Daoy (cell line): ENCODE measurements at places on chromosomes 16 and 17. TPM values are rescaled to one million over a fixed set of nuclear protein-coding genes. Genes with fewer than 3 reads are reported as not detected.
A peak's percentile ranks its signal among the peaks of the same experiment; 100 is the strongest.

DNA sequence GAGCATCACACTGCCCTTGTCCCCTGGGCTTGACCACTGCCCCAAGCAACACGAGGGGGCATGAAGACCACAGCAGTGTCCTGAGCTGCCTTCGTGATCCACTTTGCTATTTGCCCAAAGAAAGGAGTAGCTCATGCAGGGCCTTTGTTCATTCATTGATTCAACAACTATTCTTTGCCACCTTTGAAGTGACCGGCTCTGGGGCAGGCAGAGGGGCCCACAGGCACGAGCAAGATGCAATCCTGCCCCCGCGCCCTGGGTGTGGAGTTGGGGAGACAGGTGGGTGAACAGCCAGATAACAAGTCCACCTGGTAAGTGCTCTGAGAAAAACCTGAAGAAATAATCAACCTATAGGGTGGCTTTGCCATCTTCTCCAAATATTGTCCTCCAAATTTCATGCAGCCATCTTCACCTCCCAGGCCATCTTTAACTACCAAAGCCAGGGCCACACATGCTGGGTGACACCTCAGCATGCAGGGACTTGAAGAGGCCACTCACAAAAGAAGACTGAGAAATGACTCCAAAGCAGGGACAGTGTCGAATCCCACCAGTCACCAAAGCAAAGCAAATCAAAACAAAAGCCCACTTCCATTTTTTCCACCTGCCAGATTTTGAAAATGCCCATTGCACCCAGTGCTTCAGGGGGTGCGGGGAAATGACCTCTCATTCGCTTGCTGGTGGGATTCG, 18.2 kb upstream of the RBFOX3 start:
- no peak for DNase-seq

GRCh38 chr16:80002261-80002660, 401.7 kb upstream of the MAF start:
- DNase-seq, result no peak

Gene CRISPLD2
- total RNA-seq, result 21.6 and 25.7 TPM in 2 replicates

Gene MYH2
- not detected in 2 replicates for total RNA-seq

- no peak for DNase-seq
Measured at GRCh38 chr17:47982645-47983390, 11.9 kb downstream of the CDK5RAP3 start.

GRCh38 chr16:62889097-62889496, 852.9 kb upstream of the CDH8 start:
- DNase-seq, result no peak

DNA sequence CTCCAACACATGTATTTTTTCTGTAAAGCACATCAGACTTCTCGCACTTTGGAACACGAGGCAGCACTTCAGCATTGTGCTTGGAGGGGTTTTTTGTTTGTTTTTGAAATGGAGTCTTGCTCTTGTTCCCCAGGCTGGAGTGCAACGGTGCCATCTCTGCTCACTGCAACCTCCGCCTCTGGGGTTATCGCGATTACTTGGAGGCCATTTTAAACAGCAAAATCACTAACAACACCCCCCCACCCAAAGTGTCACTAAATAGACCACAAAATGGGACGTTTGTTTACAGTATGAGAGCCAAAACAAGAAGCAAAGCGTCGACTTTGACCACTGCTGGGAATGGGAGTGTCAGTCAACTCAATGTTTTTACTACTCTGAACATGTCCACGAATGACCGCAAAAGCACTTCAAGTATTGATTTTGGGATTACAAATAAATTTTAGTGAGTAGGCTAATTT, 9.0 kb upstream of the C16orf87 start:
- no peak for DNase-seq

DNA sequence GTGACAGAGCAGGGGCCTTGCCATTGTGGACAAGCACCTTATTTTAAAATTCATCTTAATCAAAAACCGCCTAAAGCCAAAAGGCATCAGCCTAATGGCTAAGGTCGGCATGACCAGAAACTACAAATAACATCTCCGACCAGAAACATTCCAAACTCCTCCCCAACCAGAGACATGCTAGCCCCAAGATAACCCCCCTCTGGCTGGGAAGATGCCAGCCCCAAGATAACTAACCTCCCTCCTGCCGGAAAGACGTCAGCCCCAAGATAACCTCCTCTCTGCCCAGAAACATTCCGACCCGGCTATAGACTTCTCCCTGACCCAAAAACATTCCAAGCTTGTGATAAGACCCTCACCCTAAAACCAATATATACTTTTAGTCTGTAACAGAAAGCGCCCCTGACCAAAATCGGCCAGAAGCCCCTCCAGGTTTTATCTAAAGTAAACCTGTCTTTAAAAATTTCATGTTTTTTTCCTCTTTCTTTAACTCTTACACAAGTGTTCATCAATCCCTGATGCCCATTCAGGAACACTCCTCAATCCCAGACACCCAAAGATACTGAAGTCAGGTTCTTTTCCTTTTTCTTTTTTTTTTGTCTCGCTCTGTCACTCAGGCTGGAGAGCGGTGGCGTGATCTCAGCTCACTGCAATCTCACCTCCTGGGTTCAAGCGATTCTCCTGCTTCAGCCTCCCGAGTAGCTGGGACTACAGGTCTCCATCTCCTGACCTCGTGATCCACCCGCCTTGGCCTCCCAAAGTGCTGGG, 32.7 kb downstream of the TLE7 start:
- peak; percentile 7 for DNase-seq

DNA sequence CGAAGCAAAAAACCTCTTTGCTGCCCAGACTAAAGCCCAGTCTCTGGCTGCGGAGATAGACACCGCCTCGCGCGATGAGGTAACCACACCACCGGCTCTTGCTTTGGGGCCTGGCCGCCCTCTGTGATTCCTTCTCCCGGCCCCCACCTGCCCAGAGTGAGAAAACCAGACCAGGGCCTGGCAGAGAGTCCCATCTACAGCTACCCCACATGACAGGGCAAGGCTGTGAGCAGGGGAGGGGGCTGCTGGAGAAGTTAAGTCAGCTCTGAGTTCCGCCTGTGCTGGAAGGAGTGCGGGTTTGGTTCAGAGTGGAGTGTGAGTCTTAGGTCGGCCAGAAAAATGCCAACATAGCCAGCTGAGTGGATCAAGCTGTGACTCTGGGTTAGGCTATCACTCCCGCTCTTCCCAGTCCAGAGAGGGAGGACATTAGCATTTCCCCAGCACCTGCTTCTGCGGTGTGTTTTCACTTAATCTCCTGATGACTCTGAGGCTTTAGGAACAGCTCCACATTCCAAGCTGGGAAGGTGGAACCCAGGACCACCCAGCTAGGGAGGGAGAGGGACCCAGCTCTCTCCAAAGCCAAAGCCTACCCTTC, 139.0 kb downstream of the RAB11FIP4 start:
- DNase-seq, result no peak

Gene TEKT5
- total RNA-seq, result not detected in 2 replicates

Gene LITAFD
- not detected in 2 replicates for total RNA-seq

DNA sequence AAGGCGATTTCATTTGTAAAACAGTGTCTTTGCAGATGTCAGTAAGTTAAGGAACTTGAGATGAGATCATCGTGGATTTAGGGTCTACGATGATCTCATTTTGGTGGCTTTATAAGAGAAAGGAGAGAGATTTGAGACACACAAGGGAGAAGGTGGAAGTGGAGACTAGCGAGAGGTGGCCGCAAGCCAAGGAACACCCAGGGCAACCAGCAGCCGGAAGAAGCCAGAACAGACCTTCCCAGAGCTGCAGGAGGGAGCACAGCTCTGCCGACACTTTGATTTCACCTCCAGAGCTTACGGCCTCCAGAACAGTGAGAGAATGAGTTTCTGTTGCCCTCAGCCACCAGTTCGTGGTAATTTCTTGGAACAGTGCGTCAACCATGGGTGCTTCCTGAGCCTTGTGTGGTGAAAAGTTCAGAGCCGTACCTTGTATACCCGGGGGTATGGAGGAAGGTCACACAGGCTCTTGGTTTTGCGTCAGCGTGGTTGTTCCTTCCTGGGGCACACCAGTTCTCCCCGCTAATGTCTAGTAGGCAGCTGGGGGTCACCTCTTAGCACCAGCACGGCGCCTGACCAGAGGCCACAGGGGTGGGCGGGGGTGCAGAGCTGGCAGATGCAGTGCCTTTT, 12.9 kb upstream of the SEC14L1 start:
- DNase-seq, result peak; percentile 63

GRCh38 chr16:86919578-86920305, 341.4 kb downstream of the FOXL1 start:
- DNase-seq, result no peak

Gene CES4A
- total RNA-seq, result not detected in 2 replicates

Gene C17orf107
- 0.17 TPM in 1 of 2 replicates, not detected in the other for total RNA-seq

- peak; percentile 35 for DNase-seq
Measured at GRCh38 chr16:75476817-75477216, 12.3 kb upstream of the TMEM170A start.

Gene BAIAP2
- 62.0 and 65.6 TPM in 2 replicates for total RNA-seq

DNA sequence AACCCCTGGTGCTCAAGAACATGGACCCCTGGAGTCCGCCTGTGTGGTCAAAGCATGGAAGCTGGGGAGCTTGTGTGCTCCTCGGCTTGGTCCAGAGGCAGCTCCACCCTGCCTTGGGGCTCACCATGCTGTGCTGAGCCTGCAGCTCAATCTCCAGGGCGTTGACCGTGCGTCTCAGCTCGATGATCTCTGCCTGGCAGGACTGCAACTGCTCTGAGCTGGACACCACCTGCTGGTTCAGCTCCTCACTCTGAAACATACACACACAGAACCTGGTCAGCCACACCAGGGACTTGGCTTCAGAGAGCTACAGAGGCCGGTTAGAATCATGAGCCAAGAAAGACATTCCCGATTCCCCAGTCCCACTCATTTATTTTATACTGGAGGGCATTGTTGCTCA, 2.7 kb downstream of the KRT35 start:
- no peak for DNase-seq

Gene ITGB4
- 3.6 and 3.9 TPM in 2 replicates for total RNA-seq

DNA sequence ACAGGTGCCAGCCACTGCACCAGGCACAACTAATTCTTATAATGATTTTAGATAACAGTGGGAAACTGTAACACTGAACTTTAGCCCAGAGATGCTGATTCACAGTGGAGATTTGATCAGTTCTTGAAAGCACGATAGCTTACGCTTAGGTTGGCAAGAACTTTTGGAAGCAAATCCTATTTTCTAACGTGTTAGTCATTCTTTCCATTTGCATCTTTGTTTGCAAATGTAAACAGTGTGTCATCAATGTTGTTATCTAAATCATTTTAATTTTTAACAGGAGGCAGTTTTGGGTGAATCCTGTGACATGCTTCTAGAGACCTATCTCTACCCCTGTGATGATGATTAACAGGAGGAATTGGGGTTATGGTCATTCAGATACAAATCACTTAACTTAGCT, 35.7 kb upstream of the GNA13 start:
- DNase-seq, result no peak

DNA sequence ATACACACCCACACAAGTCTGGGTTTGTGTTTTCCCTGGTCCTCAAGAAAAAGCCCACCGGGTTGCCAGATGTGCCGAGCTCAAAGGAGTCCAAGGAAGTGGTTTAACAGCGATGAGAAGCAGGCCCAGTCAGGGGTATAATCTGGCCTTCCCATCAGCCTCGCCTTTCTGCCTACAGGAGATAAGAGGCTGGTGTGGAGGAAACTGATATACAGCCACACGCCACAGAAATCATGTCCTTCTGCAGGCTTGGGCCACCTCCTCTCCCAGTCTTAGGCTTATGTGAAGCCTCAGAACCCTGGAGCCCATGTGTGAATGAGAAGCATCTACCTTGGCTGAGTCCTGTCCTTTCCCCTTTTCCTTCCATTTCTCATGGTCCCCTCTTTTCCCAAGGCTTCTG, 43.6 kb upstream of the MMP2 start:
- no peak for DNase-seq

DNA sequence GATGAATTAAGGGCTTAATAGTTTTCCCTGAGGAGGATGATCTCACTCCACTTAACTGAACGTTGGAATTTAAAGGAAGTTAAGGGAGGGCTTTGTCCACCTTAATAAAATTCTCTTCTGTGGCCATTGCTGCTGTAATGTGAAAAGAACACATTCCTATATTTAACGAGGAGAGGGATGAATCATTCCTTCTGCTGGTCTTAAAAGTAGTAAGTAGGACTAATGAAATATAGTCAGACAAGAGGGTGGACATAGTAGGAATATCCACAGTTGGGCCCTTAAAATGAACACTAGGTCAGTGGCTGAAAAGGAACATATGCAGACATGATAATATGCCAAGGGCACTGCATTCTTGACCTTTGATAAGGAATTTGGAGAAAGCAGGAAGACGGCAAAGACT, 405.6 kb downstream of the PMP22 start:
- no peak for DNase-seq

DNA sequence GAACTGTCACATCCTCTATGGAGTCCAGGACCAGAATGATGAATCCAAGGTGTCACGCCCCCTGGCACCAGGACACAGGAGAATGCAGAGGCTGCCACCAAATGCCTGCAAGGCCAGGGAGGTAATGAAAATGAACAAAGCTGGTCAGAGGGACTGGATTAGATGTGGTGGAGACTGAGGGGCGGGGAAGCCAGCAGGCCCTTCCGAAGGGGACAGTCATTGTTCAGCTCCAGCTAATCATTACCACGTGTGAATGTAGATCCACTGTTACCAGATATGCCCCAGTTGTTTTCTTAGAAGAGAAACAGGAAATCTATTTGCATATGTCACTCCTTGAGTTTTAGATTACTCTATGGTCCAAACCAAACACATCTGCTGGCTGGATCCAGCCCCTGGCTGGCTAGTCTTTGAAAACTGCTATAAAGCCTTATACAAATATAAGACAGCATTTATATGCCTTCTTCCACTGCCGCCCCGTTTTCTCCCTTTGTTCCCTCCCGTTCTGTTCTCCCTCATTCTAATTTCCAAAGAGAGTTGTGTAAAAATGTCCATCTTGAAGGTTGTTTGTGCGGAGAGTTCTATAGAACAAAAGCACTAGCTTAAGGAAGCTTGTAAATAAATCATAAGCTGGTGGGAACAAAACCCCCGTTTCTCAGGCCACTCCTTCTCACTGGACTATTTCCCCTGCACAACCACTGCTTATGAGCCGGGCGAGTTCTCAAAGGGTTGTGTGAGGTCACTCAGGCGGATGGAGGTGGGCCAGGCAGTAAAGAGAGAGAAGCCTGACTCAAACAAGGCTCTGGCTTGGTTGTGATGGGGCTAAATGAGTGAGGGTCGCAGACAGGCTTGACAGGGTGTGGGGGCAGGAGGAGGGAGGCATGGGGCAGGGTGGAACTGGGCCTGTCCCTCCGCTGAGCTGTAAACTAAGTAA, 14.2 kb downstream of the CRYM start:
- peak; percentile 13 for DNase-seq

DNA sequence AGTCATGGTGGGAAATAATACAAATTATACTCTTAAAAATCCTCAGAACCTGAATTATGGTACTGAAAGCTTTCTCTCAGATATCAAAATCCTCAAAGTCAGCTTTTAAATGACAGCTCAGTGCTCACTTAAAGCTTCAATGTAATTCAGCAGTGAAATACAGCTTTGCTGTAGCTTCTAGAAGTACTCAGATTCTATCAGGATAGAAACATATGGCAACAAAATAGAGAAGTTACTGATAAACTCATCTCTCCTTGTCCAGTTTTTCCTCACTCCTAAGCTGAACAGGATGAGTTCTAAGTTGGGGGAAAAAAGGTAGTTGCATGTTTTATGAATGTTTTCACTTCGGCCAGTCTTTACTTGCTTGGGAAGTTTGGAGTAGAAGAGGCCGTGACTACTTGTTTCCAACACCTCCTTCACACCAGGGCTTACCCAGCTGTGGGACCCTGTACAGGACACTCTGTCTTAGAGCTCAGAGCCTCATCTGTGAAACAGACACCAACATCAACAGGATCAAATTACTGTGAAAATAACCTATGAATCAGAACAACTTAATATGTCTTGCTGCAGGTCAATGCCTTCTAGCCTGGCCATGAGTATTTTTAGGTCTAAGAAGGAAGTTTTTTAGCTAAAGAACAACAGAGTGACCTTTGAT, 30.2 kb downstream of the OGFOD1 start:
- DNase-seq, result peak; percentile 6

Gene DOC2B
- 3.7 and 8.5 TPM in 2 replicates for total RNA-seq

GRCh38 chr17:30472238-30472890, 4.8 kb upstream of the GOSR1 start:
- DNase-seq, result no peak
